Globus pallidus (tissue), 1 donor: ENCODE measurements at places on chromosomes 7 and 10.

DNA sequence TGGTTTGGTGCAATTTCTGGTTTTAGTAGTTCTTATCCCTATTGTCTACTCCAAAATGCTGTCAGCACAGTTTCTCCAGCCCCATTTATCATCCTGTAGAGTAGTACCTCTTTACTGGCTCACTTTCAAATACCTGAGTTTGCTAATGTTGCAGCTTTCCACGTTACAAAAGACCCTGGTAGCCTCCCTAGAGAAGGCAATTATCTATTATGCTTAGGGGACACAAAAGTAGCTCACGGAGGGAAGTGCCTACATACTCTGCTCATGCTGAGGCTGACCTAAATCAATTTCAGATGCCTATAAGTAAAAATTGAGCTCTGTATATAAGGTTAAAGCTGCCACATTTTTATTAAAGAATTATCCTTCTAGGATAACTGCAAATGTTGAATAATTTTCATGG is 603.6 kb downstream of the CNTNAP2 start:
- no peak for DNase-seq

- DNase-seq: peak; percentile 97
These were observed at the start of gene TYSND1 for GRCh38 chr10:70146489-70147258. Gene TYSND1, minus strand, starts transcription at chr10:70146700. Its CDS starts 114 bp downstream, at chr10:70146586.

- DNase-seq: no peak
These were observed 242.4 kb downstream of the SFMBT2 start for GRCh38 chr10:7168414-7168813.

DNA sequence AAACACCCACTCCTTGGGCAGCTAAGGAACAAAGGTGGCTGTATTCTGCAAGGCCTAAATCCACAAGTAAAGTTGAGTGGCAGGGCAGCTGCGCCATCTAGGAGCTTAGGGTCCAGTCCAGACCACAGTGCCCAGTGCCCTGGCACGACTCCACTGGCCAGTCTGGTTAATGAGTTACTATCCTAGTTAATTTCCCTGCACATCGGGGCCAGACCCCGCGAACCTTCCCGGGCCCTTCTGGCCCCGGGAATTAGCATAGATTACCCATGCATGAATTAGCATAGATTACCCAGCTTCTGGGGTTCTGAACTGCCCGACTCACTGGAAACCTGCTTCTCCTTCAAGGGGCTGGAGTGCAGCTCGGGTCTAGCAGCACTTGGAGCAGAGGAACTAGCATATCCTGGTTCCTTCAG is 3.2 kb upstream of the EMX2 start:
- no peak for DNase-seq

DNA sequence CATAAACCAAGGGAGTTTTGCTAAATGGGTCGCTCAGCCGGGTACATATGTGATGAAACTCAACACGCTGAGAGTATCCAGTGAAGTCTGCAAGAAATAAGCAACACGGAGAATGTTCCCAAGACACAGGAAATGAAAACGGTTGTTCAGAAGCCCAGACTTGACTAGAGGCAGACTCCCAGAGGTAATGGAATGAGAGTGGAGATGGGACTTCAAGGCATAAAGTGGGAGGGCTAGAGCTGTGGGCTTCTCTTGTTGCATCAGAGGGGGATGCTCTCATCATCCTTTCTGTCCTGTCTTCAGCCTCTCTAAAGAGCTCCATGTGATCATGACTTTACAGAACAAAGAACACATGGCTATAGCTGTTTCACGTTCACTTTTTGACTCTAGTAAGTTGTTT is 88.3 kb downstream of the BAMBI start:
- DNase-seq: no peak

GRCh38 chr10:74586088-74586585 is 240.3 kb upstream of the KAT6B start:
- no peak for DNase-seq

DNA sequence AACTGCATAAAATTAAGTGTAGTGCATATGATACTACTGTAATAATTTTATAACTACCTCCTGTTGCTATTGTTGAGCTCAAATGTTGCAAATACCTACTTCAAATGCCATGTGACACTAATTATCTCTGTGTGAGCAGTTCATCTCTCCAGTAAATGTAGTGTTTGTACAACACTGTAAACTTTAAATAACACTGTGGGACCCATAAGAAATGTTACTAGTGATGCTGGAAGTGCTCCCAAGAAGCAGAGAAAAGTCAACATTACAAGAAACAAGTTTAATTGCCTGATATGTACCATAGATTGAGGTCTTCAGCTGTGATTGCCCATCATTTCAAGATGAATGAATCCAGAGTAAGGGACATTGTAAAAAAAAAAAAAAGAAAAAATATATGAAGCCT is 39.9 kb downstream of the RALA start:
- DNase-seq: no peak

- DNase-seq: no peak
These were observed 302.0 kb downstream of the TFEC start for GRCh38 chr7:115728518-115728917.

GRCh38 chr7:39367943-39368342 is 198.3 kb upstream of the YAE1 start:
- no peak for DNase-seq

DNA sequence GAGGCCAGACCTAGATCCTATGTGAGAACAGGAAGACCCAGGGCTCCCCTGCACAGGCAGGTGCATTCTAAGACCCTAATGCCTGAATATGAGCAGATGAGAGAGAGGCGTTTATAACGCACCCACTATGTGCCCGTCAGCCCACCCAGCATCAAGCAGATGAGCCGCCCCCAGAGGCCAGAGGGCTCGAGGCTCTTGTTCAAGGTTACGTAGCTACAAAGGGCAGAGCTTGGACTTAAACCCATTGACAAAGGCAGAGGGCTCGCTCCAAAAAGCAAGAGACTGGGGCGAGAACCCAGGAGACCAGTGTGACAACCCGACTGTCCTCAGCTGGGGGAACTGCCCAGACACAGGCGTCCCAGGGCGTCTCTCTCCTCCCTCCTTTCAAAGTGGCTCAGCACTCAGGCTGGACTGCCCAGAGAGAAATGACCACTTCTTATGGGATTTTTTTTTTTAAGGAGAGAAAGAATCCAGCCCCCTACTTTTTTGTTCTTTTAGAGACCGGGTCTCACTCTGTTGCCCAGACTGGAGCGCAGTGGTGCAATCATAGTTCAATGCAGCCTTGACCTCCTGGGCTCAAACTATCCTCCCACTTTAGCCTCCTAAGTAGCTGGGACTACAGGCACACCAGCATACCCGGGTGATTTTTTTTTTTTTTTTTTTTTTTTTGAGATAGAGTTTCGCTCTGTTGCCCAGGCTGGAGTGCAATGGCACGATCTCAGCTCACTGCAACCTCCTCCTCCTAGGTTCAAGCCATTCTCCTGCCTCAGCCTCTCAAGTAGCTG is 40.1 kb downstream of the TNRC18 start:
- DNase-seq: no peak

- peak; percentile 85 for DNase-seq
These were observed 39.3 kb downstream of the FAS start for GRCh38 chr10:89029785-89030437.
